ENCODE measurements at places on chromosomes 1 and 21. TPM values are rescaled to one million over a fixed set of nuclear protein-coding genes. Genes with fewer than 3 reads are reported as not detected.
A peak's percentile ranks its signal among the peaks of the same experiment; 100 is the strongest.

- H3K27ac ChIP-seq, result no peak overlapping the region
- H3K27me3 ChIP-seq, result no peaks in the 10 kb centered on the region
- no peaks in the 10 kb centered on the region for H3K4me1 ChIP-seq
- DNase-seq, result no peak
- H3K36me3 ChIP-seq, result no peaks in the 10 kb centered on the region
These were observed 43.9 kb downstream of the NOS1AP start for GRCh38 chr1:162113419-162113818.

GRCh38 chr1:59315529-59316463 lies 18.9 kb downstream of the FGGY start:
- DNase-seq, result no peak
- H3K27me3 ChIP-seq, result no peaks in the 10 kb centered on the region
- no peaks in the 10 kb centered on the region for H3K36me3 ChIP-seq

- H3K27ac ChIP-seq, result no peak overlapping the region
- H3K4me3 ChIP-seq, result no peak overlapping the region
- DNase-seq, result no peak
These were observed 21.0 kb upstream of the ARTN start for GRCh38 chr1:43912607-43913006.

- H3K27me3 ChIP-seq, result no peaks in the 10 kb centered on the region
- DNase-seq, result no peak
- H3K36me3 ChIP-seq, result no peaks in the 10 kb centered on the region
- H3K4me3 ChIP-seq, result no peak overlapping the region
- H3K4me1 ChIP-seq, result peaks cover 6% of the 10 kb centered on the region
These were observed 141.8 kb downstream of the TTLL7 start for GRCh38 chr1:83857103-83857502.

GRCh38 chr1:60129911-60130310 lies 56.3 kb upstream of the C1orf87 start:
- no peaks in the 10 kb centered on the region for H3K27me3 ChIP-seq
- H3K36me3 ChIP-seq, result no peaks in the 10 kb centered on the region
- DNase-seq, result no peak

DNA sequence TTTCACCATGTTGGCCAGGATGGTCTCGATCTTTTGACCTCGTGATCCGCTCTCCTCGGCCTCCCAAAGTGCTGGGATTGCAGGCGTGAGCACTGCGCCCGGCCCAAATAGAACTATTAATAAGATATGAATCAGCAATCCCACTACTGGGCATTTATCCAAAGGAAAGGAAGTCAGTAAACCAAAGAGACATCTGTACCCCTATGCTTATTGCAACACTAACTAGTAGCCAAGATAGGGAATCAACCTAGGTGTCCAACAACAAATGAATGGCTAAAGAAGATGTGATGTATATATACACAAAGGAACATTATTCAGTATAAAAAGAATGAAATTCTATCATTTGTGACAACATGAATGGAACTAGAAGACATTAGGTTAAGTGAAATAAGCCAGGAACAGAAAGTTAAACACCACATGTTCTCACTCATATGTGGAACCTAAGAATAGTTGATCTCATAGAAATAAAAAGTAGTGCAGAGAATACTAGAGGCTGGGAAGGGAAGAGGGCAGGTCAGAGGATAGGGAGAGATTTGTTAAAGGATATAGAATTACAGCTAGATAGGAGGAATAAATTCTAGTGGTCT lies 48.8 kb downstream of the XPR1 start:
- no peaks in the 10 kb centered on the region for H3K27me3 ChIP-seq
- no peak overlapping the region for H3K27ac ChIP-seq
- no peak for DNase-seq
- H3K4me1 ChIP-seq, result no peaks in the 10 kb centered on the region
- H3K36me3 ChIP-seq, result no peaks in the 10 kb centered on the region

DNA sequence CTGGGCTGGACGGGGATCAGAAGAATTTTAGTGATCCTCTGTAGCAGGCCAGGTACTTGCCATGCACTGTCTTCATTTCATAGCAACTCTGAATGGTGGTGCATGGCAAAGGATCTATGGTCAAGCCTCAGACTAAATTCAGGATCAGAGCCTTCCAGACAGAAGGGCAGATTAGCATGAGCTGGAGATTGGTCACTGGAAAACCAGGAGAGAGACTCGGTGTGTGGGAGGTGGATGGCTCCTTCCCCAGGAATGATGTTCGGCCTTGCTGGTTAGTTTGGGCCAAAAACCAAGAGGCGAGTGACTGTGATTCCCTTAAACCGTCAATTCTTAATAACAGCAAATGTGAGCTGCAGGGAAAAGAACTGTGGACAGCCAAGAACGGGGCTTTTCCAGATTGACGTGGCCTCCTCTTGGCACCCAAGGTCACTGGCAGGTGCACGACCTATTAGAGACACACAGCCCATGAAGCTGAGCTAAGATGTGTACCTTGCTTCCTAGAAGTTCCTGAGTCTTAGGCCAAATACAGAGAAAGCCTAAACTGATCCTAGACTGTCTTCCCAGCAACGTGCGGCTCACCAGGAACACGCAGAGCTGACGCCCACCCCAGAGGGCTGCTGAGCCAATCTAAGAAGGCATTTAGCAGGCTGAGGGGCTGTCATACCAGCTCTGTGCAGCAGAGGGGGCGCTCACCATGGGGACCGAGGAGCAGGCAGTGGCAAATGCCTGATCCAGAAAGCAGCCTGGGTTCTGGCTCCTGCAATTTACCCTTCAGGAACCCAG lies 18.5 kb downstream of the ALDH4A1 start:
- DNase-seq, result peak; percentile 80
- no peaks in the 10 kb centered on the region for H3K4me1 ChIP-seq
- H3K4me3 ChIP-seq, result no peak overlapping the region
- no peak overlapping the region for H3K27ac ChIP-seq
- H3K27me3 ChIP-seq, result no peaks in the 10 kb centered on the region
- H3K36me3 ChIP-seq, result peaks cover 72% of the 10 kb centered on the region

DNA sequence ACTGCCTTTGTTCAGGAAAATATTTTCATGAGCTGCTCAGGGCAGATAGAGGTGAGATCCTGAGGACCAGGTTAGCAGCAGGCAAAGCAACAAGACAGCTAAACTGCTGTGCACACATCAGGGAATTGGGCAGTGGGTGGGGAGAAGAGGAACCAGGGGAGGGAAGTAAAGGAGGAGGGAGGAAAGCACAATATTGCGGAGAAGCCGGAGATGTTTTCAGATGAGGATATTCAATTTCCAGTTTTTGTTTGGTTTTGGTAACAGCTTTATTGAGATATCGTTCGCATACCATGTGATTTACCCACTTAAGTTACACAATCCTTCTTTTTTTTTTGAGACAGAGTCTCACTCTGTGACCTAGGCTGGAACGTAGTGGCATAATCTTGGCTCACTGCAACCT lies 34.5 kb downstream of the EPHA10 start:
- H3K4me3 ChIP-seq, result no peak overlapping the region
- no peaks in the 10 kb centered on the region for H3K36me3 ChIP-seq
- DNase-seq, result no peak

- peaks cover 5% of the 10 kb centered on the region for H3K4me1 ChIP-seq
- H3K36me3 ChIP-seq, result no peaks in the 10 kb centered on the region
- DNase-seq, result no peak
- no peak overlapping the region for H3K27ac ChIP-seq
These were observed 12.7 kb upstream of the DYNLT5 start for GRCh38 chr1:66739401-66740157.

DNA sequence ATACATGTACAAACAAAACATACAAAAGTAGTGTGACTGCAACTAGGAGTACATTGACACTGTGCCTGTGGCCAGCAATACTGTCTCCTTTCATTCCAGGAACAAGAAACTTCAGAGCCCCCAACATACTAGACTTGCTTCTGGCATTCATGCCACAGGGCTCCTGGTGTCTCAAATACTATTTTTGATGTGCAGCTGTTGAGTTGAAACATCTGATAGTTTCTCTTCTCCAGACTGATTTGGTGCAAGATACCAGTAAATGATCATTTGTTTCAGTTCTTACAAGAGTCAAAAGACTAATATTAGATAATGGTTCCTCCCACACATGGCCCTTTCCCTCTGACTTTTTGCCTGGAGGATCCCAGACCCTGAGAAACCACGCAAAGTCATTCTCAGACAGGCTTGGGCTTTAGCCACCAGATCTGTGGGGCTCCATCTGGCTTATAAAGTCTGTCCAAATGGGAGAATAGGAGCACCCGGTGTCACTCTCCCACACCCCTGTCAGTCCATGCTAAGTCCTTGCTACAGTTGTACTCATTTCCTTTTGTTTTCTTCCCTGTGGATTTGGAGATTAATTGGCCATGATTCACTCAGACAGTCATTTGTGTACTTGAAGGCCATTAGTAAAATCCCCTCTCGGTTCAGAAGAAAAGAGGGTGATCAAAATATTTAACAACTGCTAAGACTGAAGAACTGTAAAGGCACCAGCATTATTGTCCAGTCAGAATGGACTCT lies 163.5 kb upstream of the RUNX1 start:
- H3K36me3 ChIP-seq, result no peaks in the 10 kb centered on the region
- no peaks in the 10 kb centered on the region for H3K4me1 ChIP-seq

- H3K27me3 ChIP-seq, result no peaks in the 10 kb centered on the region
- DNase-seq, result no peak
- H3K4me3 ChIP-seq, result no peak overlapping the region
- H3K36me3 ChIP-seq, result no peaks in the 10 kb centered on the region
These were observed 13.6 kb upstream of the RGS4 start for GRCh38 chr1:163055531-163055930.

Gene GCSAML
- not detected for total RNA-seq

Gene PODN
- 1.9 TPM for total RNA-seq

Gene TTC13
- 10.2 TPM for total RNA-seq

Gene UTS2
- total RNA-seq, result 0.28 TPM

Gene FAM177B
- not detected for total RNA-seq

Gene SPAG17
- 0.17 TPM for total RNA-seq

Gene TRIM46
- total RNA-seq, result 0.17 TPM

Gene NR5A2
- 17.5 TPM for total RNA-seq

Gene KRTAP19-3
- not detected for total RNA-seq

Gene ERICH3
- total RNA-seq, result 0.08 TPM

Gene LRRC52
- not detected for total RNA-seq

Gene EFNA1
- 180 TPM for total RNA-seq

Gene PADI2
- total RNA-seq, result 2.4 TPM
